CD14-positive monocyte (primary cell): ENCODE measurements at places on chromosomes 16 and 17. TPM values are rescaled to one million over a fixed set of nuclear protein-coding genes. Genes with fewer than 3 reads are reported as not detected.
A peak's percentile ranks its signal among the peaks of the same experiment; 100 is the strongest.

Gene OR2C1
- polyA plus RNA-seq = not detected

GRCh38 chr17:76104140-76104895, 731 bp upstream of the EXOC7 start:
- DNase-seq = no peak
- H3K4me1 ChIP-seq = peaks cover 45% of the 10 kb centered on the region
- H3K27ac ChIP-seq = peak overlapping the region; percentile 85
- H3K36me3 ChIP-seq = peaks cover 21% of the 10 kb centered on the region
- H3K27me3 ChIP-seq = no peaks in the 10 kb centered on the region

- H3K27ac ChIP-seq = peak overlapping the region; percentile 93
- H3K36me3 ChIP-seq = peaks cover 35% of the 10 kb centered on the region
- peak overlapping the region; percentile 89 for H3K4me3 ChIP-seq
- DNase-seq = no peak
- H3K4me1 ChIP-seq = peaks cover 32% of the 10 kb centered on the region
Observed at GRCh38 chr17:41687828-41688640, 651 bp upstream of the EIF1 start.

GRCh38 chr17:601244-601925, 113.3 kb downstream of the VPS53 start:
- H3K27me3 ChIP-seq = no peaks in the 10 kb centered on the region
- H3K4me3 ChIP-seq = no peak overlapping the region
- no peak for DNase-seq

- no peaks in the 10 kb centered on the region for H3K36me3 ChIP-seq
- H3K27ac ChIP-seq = no peak overlapping the region
- no peak overlapping the region for H3K4me3 ChIP-seq
- DNase-seq = no peak
- no peaks in the 10 kb centered on the region for H3K27me3 ChIP-seq
- no peaks in the 10 kb centered on the region for H3K4me1 ChIP-seq
Observed at GRCh38 chr17:80561541-80562114, 17.0 kb downstream of the RPTOR start.

GRCh38 chr17:27381007-27381501, 75.2 kb upstream of the KSR1 start:
- peaks cover 14% of the 10 kb centered on the region for H3K4me1 ChIP-seq
- H3K27me3 ChIP-seq = no peaks in the 10 kb centered on the region
- H3K4me3 ChIP-seq = no peak overlapping the region
- no peaks in the 10 kb centered on the region for H3K36me3 ChIP-seq
- no peak overlapping the region for H3K27ac ChIP-seq
- peak; percentile 83 for DNase-seq

- H3K4me1 ChIP-seq = no peaks in the 10 kb centered on the region
- no peaks in the 10 kb centered on the region for H3K27me3 ChIP-seq
- no peak overlapping the region for H3K27ac ChIP-seq
- H3K36me3 ChIP-seq = no peaks in the 10 kb centered on the region
- H3K4me3 ChIP-seq = no peak overlapping the region
- DNase-seq = no peak
Observed at GRCh38 chr16:66091471-66091891, 275.0 kb upstream of the CDH5 start.

DNA sequence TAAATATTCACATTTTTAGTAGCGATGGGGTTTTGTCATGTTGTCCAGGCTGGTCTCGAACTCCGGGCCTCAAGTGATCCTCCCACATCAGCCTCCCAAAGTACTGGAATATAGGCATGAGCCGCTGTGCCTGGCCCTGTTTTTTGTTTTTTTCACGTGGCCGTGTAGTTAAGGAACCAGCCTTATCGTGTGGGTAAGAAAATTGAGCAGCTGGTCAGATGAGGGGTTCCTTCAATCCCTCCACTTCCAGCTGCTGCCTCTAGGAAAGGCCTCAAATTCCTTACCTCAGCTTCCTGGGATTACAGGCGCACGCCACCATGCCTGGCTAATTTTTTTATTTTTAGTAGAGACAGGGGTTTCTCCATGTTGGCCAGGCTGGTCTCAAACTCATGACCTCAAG, 5.9 kb upstream of the DPEP2 start:
- DNase-seq = no peak
- H3K36me3 ChIP-seq = no peaks in the 10 kb centered on the region
- H3K4me3 ChIP-seq = no peak overlapping the region
- peak overlapping the region; percentile 93 for H3K27ac ChIP-seq
- H3K27me3 ChIP-seq = no peaks in the 10 kb centered on the region

GRCh38 chr17:7856011-7856810, 1.1 kb downstream of the NAA38 start:
- peak overlapping the region; percentile 95 for H3K4me3 ChIP-seq
- DNase-seq = peak; percentile 47
- H3K27me3 ChIP-seq = no peaks in the 10 kb centered on the region
- peaks cover 31% of the 10 kb centered on the region for H3K36me3 ChIP-seq
- peaks cover 57% of the 10 kb centered on the region for H3K4me1 ChIP-seq
- peak overlapping the region; percentile 95 for H3K27ac ChIP-seq

DNA sequence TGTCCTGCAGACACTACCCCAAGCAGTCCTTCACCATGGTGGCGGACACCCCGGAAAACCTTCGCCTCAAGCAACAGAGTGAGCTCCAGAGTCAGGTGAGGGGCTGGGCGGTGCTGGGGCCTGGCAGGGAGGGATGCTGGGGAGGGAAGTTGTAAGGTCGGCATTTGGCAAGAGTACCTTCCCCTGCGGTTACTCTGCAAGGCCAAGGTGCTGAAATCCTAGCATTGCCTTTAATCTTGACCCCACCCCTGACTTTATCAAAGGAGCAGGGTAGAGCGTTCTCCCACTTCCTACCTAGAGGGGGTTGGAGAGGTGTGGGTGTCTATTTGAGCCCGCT, 20.5 kb downstream of the LASP1 start:
- H3K36me3 ChIP-seq = peaks cover 99% of the 10 kb centered on the region
- peaks cover 4% of the 10 kb centered on the region for H3K4me1 ChIP-seq
- DNase-seq = no peak
- H3K27me3 ChIP-seq = no peaks in the 10 kb centered on the region
- H3K27ac ChIP-seq = peak overlapping the region; percentile 14

DNA sequence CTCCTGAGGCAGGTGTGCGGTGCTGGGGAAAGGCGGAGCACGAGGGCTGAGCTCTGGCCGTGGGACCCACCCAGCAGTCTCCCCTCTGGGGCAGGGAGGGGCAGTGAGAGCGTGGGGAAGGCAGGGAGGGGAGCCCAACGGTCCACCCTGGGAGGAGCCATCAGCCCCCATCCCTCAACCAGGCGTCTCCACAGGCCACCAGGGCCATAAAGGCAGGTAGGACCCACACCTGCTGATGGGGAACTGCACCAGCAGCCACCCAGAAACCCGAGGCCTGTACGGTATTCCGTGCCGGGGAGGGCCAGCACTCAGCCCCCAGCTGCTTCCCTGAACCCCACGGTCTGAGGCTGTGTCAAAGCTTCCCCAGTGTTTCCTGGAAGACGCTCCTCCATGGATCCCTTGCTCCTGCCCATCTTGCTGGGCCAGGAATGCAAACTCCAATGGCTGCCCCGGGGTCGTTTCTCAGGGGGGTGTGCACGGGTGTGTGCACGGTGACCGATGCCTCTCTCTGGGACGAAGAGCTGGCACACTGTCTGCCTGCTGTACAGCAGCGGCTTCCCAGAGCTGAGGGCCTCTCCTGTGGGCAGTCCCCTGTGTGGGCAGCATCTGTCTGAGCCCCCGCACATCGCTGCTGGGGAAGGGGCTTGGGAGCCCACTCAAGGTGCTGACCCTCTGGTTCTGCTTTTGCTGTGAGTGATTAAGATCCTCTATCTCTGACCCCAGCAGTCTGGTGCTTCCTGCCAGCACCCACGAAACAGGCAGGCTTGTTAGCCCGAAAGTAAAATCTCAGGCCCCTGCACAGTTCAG, 17.2 kb upstream of the METRNL start:
- no peaks in the 10 kb centered on the region for H3K36me3 ChIP-seq
- no peaks in the 10 kb centered on the region for H3K4me1 ChIP-seq
- no peaks in the 10 kb centered on the region for H3K27me3 ChIP-seq

DNA sequence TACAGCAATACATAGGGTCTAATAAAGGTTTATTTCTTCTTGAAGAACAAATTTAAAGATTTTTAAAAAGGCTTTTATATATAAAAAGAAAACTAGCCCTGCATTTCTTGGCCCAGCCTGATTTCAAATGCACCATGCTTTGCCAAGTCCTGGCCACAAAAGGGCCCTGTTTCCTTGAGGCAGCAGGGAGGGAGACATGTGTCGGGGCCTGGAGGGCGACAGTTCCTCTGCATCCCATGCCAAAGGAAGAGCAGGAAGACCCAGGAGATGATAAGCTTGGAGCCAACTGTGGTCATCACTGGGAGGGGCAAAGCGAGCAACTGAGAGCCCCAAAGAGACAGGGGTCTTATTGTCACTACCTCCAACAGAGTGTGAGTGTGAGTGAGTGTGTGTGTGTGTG, 571.5 kb upstream of the PSMD7 start:
- no peaks in the 10 kb centered on the region for H3K4me1 ChIP-seq
- DNase-seq = no peak
- H3K4me3 ChIP-seq = no peak overlapping the region
- no peaks in the 10 kb centered on the region for H3K36me3 ChIP-seq
- H3K27ac ChIP-seq = no peak overlapping the region

Gene PARD6A
- polyA plus RNA-seq = 2.7 and 3.1 TPM in 2 replicates

GRCh38 chr16:77816293-77816692, 27.9 kb downstream of the VAT1L start:
- no peak overlapping the region for H3K4me3 ChIP-seq
- no peak for DNase-seq
- no peaks in the 10 kb centered on the region for H3K27me3 ChIP-seq
- H3K36me3 ChIP-seq = no peaks in the 10 kb centered on the region
- H3K4me1 ChIP-seq = no peaks in the 10 kb centered on the region

Gene GPRC5B
- 0.05 and 0.24 TPM in 2 replicates for polyA plus RNA-seq

DNA sequence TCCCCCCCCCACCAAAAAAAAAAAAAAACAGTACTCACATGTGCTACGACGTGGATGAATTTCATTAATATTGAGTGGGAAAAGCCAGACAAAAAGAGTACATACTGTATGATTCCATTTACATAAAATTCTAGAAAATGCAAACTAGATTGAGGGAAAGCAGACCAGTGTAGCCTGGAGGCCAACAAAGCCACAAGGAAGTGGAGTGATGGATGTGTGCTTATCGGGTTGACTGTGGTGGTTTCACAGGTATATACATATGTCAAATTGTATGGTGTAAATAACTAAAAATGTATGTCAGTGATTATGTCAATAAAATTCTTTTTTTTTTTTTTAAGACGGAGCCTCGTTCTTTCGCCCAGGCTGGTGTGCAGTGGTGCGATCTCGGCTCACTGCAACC, 1.9 kb upstream of the PLD6 start:
- no peak overlapping the region for H3K4me3 ChIP-seq
- H3K27ac ChIP-seq = no peak overlapping the region
- H3K36me3 ChIP-seq = peaks cover 15% of the 10 kb centered on the region

DNA sequence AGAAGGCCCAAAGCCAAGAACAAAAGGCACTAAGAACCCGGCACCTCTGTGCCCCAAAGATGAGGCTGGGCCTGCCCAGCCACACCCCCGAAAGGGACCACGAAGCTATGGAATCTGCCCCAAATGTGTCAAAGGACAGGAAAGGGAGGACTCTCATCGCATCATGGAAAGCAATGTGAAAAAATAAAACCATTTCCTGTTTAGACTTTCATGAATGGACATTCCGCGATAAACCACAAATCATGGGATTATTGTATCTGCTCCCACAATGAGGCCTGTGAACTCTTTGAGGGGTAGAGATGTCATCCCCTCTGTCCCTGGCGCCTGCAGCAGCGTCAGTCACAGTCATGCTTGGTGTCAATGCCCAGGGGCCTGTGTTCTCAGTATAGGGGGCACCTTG, 135.0 kb downstream of the COPRS start:
- H3K4me1 ChIP-seq = no peaks in the 10 kb centered on the region
- no peak for DNase-seq
- H3K4me3 ChIP-seq = no peak overlapping the region
- no peaks in the 10 kb centered on the region for H3K27me3 ChIP-seq
- H3K27ac ChIP-seq = no peak overlapping the region
